ENCODE measurements at places on chromosomes 13 and 19.

DNA sequence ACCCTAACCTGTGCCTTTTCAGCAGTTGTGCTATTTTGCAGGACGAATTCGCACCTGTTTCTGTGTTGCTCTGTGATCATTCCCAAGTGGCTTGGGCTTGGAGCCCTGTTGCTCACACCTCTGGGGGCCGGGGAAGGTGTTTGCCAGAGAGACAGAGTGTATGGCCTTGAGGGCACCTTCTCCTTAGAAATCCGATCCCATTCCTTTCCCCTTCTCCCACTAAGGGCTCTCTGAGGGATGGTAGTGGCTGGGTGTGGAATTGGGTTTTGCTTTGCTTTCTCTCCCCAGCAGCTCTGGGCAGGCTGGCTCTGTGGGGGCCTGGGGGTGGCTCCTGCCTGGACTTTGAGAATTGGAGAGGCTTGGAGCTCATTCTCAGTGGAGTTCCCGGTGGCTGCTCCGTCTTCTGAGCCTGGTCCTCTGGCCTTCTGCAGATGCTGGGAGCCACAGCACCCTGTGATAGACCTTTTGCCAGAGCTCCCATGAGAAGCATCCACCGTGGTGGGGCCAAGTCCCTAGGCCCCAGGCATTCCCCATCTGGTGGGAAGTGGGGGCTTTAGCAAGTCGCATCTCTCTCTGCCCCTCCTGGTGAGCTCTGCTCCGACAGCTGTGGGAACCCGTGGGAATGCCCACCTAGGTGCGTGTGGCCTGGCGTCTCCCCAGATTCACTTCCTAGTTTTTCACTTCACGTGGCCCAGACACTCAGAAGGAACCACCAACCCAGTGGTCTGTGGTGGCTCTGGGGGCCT, 26.1 kb downstream of the ATP11A start:
- no peak for DNase-seq

GRCh38 chr19:10262771-10263170, 8.1 kb upstream of the ICAM1 start:
- DNase-seq, result no peak

- DNase-seq, result no peak
These were observed 1.2 kb upstream of the GRAMD1A start for GRCh38 chr19:34998777-34999497.

GRCh38 chr19:48493718-48494401, 17.8 kb downstream of the LMTK3 start:
- DNase-seq, result no peak

GRCh38 chr13:65921933-65922332, 1308.2 kb downstream of the PCDH9 start:
- DNase-seq, result no peak

DNA sequence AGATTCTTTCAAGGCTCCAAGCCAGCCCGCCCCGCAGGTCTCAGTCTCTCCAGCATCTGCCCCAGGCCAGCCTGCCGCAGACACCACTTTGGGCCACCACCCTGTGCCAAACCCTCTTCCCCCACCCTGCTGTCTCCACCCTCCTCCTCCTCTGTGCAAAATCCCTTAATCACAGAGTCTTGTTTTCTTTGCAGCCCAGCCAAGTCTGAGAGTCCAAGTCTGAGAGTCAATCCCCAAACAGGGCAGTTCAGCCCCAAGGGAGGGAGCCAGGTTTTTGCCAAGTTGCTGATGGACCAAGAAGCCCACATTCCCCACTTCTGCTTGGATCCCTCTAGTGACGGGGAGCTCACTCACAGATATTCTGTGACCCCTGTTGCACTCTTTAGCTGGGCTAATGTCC, 3.1 kb downstream of the ADAMTS10 start:
- DNase-seq, result no peak

- DNase-seq, result no peak
These were observed 60.9 kb upstream of the RANBP3 start for GRCh38 chr19:6038634-6039405.

DNA sequence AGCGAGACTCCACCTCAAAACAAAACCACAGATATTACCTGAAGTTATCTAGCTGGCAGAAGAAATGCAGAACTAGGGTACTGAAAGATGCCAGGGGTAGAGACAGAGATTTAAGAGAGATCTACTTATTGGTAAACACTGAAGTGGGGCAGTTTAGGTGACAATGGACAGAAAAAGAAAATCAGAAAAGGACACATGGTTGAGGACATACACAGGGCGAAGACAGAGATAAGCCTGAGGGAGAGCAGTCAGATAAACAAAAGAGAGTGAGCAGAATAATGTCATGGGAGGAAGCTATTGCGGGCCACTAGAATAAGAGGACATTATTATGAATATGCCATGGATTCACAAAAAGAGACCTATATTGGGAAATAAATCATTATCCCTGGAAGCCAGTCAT, 3.3 kb downstream of the NEK5 start:
- no peak for DNase-seq

DNA sequence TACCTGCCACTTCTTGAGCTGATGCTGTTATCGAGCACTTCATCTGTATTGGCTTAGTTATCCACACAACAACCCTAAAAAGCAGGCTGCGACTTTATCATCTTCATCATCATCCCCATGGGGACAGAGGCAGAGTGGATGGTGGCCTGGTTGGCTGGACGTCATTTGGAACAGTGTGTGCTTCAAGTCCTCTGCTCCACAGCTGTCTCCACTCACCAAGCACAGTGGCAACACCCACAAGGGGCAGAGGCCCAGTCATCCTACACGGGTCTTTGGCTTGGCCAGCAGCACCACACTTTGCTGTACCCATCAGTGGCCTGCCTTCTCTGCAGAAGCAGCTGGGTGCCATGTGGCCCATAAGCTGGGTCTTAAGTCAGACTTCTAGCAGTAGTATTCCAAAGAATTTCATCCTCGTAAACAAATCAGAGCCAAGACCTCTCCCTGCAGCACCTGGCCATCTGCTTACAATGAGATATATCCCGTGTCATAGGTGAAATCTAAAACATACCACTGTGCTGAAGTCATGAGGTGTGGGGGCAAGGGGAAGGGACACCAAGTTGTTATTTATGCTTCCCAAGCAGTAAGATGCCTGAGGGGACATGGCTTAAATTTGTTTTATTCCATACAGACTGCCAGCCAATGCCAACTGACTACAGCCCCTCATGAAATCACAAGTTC, 47.9 kb upstream of the EPHX3 start:
- DNase-seq, result no peak

DNA sequence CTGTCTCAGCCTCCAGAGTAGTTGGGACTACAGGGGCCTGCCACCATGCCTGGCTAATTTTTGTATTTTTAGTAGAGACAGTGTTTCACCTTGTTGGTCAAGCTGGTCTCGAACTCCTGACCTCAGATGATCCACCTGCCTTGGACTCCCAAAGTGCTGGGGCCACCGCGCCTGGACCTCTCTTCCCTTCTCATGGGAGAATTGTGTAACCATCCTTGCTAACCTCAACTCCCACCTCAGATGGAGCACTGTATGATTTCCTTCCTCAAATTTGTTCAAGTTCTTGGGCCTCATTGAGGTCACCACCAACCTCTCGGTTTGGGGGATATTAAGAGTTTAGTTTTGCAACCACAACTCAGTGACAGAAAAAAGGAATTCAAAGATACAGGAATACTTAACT, 10.7 kb downstream of the LILRA5 start:
- DNase-seq, result no peak

- DNase-seq, result no peak
These were observed 54.4 kb upstream of the ZNF835 start for GRCh38 chr19:56725829-56726424.

- no peak for DNase-seq
These were observed 59.4 kb upstream of the WASF3 start for GRCh38 chr13:26497968-26498511.

DNA sequence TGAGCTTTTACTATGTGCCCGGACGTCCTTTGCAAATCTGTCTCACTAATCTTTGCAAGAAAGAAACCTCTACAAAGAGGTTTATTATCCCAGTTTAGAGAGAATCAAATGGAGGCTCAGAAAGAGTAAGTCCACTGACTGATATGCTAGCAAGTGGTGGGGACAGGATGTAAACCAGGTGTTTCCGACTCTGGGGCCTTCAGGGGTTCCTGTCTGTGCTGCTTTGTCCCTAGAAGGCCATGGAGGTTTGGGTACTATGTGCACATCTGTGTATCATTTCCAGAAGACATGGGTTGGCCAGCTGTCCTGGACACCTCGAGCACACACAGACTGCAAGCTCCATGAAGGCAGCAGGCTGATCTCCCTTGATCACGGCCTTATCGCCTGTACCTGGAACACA, 1.2 kb upstream of the KPTN start:
- no peak for DNase-seq

- DNase-seq, result no peak
These were observed 56.6 kb upstream of the RANBP3 start for GRCh38 chr19:6034512-6034911.

DNA sequence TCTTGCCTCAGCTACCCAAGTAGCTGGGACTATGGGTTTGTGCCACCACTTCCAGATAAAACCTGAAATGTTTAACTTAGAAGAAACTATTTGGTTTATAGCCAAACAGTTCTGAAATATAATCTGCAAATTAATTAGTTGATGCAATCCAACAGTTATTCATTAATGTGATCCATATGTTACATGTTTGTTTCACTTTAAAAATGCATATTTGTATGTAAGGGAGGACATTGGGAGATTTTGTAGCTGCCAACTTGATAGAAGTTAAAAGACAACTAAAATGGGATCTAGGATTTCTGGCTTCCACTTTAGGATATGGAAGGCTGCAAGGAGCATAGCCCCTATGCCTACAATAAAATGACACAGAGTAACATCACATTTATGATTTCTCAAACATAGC, 532.5 kb upstream of the SLC10A2 start:
- no peak for DNase-seq

- no peak for DNase-seq
These were observed 48.8 kb upstream of the INTS6 start for GRCh38 chr13:51501592-51502152.

DNA sequence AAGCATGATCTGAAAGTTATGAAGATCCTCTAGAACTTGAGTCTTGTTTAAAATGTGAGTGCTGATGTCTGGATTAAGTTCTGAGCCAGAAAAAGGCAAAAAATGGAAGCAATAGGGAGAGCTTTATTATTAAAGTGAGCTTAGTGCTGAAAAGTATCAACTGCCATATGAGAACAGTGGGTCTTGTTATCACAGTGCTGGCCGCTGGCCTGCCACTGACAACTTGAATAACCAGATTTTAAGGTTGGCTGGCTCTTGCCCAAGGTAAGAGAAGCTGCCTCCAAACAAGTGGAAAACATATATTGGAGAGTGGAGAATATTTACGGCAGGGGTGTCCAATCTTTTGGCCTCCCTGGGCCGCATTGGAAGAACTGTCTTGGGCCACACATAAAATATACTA, 33.9 kb downstream of the NUFIP1 start:
- DNase-seq, result no peak

DNA sequence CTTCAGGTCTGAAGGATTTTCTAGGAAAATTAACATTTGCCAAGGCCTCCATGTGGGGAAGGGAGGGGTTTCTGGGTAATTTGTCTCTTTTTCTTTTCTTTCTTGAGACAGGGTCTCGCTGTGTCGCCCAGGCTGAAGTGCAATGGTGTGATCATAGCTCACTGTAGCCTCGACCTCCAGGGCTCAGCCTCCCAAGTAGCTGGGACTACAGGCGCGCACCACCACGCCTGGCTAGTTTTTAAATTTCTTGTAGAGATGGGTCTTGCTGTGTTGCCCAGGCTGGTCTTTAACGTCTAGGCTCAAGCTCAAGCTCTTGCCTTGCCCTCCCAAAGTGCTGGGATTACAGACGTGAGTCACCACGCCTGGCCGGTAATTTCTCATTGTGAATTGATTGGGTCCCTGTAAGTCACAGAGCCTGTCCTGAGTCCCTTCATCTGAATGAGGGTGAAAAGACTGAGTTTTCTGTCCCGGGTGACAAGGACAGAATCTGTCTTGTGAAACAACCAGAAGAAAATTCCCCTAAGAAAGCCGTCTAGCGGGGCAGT, 10.0 kb upstream of the SPC24 start:
- DNase-seq, result no peak

GRCh38 chr19:35743640-35744429, 1.4 kb downstream of the U2AF1L4 start:
- no peak for DNase-seq

DNA sequence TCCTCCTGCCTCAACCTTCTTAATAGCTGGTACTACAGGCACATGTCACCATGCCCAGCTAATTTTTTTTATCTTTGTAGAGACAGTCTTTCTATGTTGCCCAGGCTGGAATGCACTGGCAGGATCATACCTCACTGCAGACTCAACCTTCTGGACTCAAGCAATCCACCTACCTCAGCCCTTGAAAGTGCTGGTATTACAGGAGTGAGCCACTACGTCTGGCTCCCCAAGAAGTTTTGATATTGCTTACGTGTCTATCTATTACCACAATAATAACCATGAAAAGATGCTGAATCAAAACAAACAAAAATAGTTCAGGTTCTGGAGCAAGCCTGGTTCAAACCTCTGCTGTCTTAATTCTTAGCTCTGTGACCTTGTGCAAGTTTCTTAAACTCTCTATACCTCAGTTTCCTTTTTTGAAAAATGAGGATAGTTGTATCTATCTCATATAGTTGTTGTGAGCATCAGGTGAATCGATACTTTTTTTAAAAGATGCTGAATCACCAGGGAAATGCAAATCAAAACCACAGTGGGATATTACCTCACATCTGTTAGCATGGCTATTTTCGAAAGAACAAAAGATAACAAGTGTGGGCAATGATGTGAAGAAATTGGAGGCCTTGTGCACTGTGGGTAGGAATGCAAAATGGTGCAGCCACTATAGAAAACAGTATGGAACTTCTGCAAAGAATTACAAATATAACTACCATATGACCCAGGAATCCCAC, 19.0 kb upstream of the LEUTX start:
- DNase-seq, result no peak

- DNase-seq, result no peak
These were observed 3.1 kb downstream of the SMG9 start for GRCh38 chr19:43751466-43752220.

Measured in CD4-positive, alpha-beta T cell treated with Interleukin-10 for 1 hour (primary cell).